ENCODE measurements at places on chromosomes 1 and 21.

- DNase-seq, result no peak
These were observed 103.8 kb downstream of the TOMM20 start for GRCh38 chr1:235024711-235025421.

GRCh38 chr21:43861706-43862105, 3.3 kb upstream of the AGPAT3 start:
- DNase-seq, result no peak

GRCh38 chr1:22500471-22500870, 48.8 kb downstream of the ZBTB40 start:
- no peak for DNase-seq

GRCh38 chr1:90354704-90355103, 359.8 kb downstream of the ZNF326 start:
- no peak for DNase-seq

- DNase-seq, result no peak
These were observed 458.9 kb downstream of the LMO4 start for GRCh38 chr1:87787551-87787950.

DNA sequence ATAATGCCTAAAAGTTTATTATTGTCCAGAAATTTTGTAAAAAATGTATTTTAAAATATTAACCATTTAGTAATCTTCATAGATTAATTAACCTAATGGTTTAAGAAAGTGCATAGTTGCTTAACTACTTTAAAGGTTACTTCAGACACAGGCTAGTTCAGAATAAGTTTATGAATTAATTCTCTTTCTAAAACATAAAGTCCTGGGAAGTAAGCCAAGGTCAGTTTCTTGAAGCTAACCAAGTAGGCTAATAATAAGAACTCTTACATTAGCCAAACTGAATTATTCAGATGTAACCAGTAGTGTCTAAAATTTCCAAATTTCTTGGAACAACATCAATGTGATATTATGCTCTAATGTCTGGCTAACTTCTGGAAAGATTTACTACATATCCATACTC, 790.4 kb downstream of the NCAM2 start:
- DNase-seq, result no peak

DNA sequence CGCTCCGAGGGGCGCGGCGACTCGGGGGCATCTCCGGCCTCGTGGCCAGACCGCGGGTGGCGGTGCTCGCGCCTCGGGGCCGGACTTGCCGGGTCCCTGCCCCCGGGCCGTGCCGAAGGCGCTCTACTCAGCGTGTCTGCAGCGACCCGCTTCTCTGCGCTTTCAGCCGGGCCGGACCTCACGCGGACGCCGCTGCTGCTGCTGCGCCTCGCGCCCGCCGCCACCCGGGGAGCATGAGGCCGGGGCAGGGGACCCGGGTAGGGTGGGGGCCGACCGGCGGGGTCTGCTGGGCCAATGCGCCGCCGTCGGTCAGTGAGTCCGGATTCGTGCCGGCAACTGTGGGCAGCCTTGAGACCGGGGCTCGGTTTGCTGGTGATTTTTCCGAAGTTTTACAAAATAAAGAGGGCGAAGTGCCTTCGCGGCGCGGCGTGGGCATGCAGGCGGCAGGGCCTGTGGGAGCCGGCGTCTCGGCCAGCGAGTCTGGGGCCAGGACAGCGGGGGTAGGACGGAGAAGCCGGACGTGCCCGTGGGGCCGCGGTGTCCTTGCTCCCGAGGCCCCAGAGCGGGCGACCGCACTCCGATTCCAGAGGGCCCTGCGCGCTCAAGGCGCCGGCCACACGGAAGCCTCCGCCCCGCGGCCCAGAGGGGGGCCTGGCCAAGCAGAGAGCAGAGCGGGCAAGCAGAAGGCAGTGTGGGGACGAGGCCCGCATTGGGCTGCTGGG, 749 bp downstream of the FAM163A start:
- DNase-seq, result no peak

GRCh38 chr1:16237343-16237830, 404 bp upstream of the CPLANE2 start:
- no peak for DNase-seq

GRCh38 chr1:232629250-232630046, 485 bp downstream of the SIPA1L2 start:
- no peak for DNase-seq

DNA sequence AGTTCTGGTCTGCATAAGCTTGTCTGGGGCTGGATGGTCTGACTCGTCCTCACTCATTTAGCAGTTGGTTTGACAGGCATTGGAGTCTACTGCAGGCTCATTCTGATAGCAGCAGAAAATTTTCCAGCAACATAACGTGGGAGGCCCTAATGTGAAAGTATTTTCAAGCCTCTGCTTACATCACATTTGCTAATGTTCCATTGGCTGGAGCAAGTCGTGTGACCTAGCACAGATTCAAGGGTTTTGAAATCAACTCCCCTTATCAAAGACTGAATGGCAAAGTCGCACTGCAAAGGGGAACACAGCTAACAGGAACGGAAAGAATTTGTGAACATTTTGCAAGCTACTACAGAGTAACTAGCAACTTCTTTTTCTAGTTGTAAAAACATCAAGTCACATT, 2.3 kb upstream of the USH2A start:
- no peak for DNase-seq

GRCh38 chr1:230048322-230048721, 18.7 kb upstream of the GALNT2 start:
- no peak for DNase-seq

GRCh38 chr1:216827251-216827650, 104.0 kb upstream of the ESRRG start:
- no peak for DNase-seq

- no peak for DNase-seq
These were observed 368.2 kb downstream of the CAMTA1 start for GRCh38 chr1:7153464-7153863.

- DNase-seq, result no peak
These were observed 71.8 kb downstream of the PBX1 start for GRCh38 chr1:164630626-164631396.

DNA sequence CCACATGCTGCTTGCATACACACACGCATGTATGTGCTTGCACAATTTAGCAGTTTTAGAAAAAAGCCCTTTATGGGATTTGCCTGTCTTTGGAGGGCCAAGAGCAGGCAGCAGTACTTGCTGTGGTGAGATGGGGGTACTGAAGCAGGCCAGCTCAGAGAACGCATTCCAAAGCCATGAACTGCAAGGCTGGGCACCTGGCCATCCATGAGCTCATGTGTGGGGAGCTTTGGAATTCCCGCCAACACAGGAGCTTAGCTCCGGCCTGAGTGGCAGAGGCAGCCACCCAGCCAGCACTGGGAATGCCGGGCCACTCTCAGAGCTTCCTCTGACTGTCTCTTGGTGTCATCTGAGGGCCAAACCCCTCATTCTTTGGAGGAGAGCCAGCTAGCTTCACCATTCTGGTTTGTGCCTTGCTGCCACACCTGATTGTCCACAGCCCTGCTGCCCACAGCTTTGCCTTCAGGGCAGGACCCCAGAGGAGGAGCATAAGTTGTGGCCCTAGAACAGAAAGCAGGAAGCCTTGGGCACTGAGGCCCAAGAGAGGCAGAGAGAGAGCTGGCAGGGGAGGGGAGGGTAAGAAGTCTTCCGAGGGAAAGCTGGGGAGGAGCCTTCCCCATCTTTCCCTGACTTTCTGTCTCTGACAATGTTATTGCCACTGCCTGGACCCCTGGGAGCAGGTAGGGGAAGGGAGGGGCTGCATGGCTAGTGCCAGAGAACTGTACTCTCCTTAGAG, 92.1 kb upstream of the POU3F1 start:
- DNase-seq, result no peak

DNA sequence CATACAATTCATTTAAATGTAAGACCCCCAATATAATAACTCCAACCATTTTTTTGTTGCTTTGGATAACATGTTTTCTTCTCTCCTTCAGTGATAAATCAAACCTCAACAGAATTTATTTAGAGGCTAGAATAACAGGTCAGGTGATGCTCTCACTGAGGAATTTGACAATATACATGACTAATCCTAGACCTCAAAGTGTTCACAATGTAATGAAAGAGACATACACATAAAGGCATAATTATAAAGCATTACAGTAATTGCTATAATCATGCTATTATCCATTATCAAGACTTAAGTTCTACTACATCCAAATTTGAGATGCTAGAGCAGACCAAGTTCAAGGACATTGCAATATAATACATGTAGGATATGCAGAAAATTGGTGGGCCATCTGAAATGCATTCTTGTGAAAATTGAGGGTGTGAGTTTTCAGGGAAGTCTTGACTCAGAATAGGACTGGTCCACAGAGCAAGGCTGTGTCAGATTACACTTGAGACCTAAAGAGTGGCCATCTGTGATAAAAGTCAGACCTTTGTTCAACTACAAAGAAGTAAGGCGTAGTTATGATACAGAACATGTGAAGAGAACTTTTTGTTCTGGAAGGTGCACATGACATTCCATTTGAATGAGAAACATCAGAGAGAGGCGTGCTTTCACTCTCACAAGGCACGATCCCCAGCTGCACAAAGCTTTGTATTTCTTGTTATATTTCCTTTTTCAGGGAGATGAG, 45.5 kb downstream of the UTP25 start:
- no peak for DNase-seq

GRCh38 chr1:187928288-187928687, 1099.5 kb downstream of the PLA2G4A start:
- DNase-seq, result no peak

DNA sequence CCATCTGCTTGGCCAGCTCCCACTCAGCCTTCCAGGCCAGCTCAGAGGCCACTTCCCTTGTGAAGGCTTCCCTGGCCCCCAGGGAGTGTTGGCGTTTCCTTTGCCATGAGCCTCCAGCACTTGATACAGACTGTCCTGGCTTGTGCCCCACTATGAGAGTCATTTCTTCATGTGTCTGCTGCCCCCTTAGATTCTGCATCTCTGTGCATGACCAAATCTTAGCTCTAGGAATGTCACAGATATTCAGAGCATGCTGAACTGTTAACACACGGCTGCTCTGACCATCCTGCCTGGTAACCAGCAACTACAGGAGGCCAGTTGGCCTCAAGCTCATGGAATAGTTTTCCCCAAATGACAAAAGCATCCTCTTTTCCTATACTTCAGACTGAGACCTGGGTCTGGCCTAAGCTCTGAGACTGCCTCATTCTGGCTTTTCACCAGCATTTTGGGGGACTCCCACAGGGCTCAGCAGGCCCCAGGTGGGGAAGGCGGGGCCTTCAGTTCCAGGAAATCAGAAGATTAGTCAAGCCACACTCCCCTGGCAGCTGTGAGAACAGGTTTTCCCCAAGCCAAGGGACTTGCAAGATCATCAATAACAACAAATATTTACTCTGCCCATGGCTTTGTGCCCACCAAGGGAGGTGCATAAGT, 182.6 kb upstream of the EDN2 start:
- DNase-seq, result no peak

GRCh38 chr1:221470000-221470698, 271.7 kb downstream of the DUSP10 start:
- DNase-seq, result no peak

DNA sequence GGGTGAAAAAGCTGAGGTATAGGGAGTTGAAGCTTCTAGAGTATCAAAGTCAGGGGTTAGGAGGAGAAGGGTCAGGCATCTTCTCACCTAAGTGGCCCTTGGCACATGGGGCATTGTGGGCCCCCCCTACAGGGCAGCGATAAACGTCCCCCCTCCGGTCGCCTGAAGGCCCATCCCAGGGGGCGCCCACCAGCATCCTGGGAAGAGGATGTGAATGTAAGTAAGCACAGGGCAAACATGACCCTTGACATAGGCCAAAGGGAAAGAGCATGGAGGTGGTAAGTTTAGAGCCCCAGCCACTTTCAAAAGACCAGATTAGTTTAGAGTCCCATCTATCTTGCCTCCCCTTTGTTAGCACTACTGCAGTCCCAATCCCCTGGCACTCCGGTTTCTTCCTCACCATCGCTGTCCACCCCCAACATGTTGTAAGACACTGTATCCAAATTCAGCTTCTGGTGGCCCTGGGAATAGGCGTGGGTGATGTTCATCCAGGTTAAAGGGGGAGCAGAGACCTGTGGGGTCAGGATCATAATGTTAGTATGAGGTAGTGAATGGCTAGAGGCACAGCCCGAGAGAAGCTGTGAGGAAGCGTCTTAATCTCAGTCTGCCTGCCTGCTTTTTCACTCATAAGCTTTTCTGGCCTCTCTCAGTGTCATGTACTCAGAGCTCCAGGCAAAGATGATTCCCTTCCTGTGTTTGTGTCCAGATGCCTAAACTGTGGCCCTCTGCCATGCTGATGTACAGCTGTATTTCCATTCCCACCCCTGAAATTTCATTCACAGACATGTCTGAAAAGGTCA, 2.7 kb downstream of the ITGA10 start:
- DNase-seq, result no peak

DNA sequence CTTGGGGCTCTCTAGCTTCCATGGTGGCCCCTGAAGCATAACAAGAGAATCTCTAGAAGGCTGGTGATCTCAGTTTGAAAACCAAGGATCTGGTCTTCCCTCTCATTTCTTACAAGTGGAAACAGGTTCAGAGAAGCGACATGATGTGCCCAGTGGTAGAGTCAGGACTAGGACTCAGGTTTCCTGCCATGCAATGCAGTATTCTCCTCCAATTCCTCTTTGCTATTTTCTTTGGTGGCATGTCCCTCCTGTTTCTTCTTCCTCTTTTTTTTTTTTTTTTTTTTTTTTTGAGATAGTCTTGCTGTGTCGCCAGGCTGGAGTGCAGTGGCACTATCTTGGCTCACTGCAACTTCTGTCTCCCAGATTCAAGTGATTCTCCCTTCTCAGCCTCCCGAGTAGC, 195.6 kb upstream of the C1orf105 start:
- DNase-seq, result no peak

- peak; percentile 62 for DNase-seq
These were observed 90.9 kb downstream of the SLC30A10 start for GRCh38 chr1:219837274-219837993.

- no peak for DNase-seq
These were observed 210.6 kb downstream of the HLX start for GRCh38 chr1:221089803-221090202.

GRCh38 chr1:29156543-29157268, 25.0 kb downstream of the SRSF4 start:
- DNase-seq, result no peak

DNA sequence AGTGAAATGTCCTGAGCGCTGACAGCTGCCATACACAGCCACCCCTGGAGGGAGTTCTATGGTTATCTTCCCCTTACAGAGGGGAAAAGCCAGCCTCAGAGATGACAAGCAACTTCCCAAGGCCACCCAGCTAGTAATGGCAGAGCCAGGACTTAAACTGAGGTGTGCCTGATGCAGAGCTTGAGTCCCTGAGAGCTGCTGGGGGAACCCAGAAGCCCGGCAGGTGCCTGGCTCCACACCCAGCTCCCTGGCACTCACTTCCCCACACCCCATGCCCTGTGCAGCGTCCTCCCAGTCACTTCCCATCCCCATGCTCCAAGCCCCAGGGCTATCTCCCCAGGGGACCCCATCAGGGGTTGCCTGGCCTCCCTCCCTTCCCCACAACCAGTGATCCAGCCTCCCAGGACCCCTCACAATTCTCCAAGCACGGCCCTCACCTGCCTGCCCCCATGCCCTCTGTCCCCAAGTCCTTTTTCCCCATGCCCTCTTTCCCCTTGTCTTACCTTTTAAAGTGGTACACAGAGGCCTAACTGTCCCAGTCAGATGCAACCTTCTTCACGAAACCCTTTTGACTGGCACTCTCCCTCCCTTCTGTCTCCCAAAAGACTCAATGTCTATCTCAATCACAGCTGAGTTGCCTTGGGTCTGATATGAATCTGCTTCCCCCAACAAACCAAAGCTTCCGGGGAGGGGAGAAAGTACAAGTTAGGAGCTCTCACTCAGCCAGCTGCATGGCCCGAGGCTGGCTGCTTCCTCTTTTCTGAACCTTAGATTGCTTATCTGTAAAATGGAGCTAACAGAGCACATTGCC, 39.8 kb upstream of the LRP8 start:
- no peak for DNase-seq

GRCh38 chr1:19423130-19423529, 62.2 kb downstream of the CAPZB start:
- no peak for DNase-seq

GRCh38 chr1:161092621-161093028, 3.3 kb upstream of the NECTIN4 start:
- no peak for DNase-seq
